ENCODE measurements at places on chromosomes 6 and 20. TPM values are rescaled to one million over a fixed set of nuclear protein-coding genes. Genes with fewer than 3 reads are reported as not detected.

The PRDM13 gene
- polyA plus RNA-seq = not detected

The NCOA6 gene
- 26.5 TPM for polyA plus RNA-seq

The C20orf204 gene
- 0.36 TPM for polyA plus RNA-seq

The TMEM14C gene
- 174 TPM for polyA plus RNA-seq

The TRIM26 gene
- polyA plus RNA-seq = 19.6 TPM

The ECT2L gene
- polyA plus RNA-seq = 0.23 TPM

The RNF39 gene
- polyA plus RNA-seq = not detected

The DXO gene
- 16.9 TPM for polyA plus RNA-seq

The WFDC10B gene
- polyA plus RNA-seq = not detected

DNA sequence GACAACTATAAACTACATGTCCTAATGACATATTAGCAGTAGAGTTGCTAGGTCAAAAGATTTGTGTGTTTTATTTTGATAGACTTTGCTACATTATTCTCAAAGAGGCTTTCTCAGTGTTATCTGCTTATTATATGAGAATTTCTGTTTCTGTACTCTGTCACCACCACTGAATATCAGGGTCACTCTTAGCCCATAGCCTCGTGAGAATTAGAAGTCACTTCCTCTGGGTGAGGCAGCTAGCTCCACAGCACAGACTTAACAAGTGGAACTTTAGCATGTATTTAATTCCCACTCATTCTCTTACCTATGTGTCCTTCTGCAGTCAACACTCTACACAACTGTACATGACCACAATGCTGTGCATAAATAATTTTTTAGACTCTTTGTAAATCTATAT is 6.7 kb downstream of the PHACTR2 start:
- no peak for DNase-seq

- no peak for DNase-seq
Observed at GRCh38 chr6:33050014-33050810, 23.2 kb downstream of the HLA-DPA1 start.

GRCh38 chr6:18392346-18392877 is 5.3 kb downstream of the RNF144B start:
- no peak for DNase-seq

DNA sequence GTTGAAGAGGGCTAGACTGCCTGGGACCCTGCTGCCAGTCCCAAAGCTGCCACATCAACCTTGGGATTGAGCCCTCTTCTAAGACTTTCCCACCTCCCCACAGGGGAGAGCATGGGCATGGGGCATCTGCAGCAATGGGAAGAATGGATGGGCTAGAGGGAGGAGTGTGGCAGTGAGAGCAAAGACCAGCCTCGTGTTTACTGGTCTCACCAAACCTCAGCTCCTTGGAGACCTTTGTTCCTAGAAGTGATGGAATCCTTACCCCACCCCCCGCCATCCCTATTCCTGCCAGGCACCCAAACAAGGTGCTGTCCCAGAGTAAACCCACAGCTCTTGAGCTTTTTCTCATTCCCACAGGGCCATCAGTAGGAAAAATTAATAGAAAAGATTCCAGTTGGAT is 20.0 kb upstream of the ARMC12 start:
- DNase-seq = no peak

DNA sequence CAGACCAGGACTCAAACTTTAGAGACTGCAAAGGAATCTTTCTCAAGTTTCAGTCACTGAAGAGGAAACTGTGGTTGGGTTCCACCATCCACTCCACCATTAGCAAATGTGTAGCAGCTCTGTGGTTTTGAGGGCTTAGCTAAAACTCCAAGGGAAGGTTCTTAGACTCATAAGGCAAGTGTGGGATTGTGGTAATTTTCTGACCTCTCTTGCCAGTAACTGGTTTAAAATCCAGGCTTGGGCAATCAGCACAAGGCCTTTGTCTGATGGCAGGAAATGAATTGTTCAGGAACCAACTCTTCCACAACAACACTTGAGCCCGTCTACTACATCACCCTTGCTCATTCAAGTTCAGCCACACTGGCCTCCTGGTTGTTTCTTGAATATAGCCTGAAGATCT is 68.6 kb upstream of the FBXL4 start:
- DNase-seq = no peak

DNA sequence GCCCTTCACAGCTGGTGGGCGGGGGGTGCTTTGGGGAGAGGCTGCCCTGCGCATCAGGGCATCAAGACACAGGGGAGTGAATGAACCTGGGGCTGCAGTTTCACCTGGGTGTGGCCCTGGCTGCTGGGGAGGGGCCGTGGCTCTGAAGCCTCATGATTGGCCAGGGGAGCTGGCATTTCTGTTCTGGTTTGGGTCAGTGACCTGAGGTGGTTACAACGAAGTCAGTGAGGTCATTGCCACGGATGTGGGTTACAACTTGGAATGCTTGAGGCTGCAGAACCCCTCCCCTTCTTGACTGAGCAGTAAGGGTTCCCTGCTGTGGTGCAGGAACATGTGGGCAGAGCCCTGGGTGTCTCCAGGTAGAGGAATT is 3.0 kb downstream of the TCEA2 start:
- DNase-seq = no peak

DNA sequence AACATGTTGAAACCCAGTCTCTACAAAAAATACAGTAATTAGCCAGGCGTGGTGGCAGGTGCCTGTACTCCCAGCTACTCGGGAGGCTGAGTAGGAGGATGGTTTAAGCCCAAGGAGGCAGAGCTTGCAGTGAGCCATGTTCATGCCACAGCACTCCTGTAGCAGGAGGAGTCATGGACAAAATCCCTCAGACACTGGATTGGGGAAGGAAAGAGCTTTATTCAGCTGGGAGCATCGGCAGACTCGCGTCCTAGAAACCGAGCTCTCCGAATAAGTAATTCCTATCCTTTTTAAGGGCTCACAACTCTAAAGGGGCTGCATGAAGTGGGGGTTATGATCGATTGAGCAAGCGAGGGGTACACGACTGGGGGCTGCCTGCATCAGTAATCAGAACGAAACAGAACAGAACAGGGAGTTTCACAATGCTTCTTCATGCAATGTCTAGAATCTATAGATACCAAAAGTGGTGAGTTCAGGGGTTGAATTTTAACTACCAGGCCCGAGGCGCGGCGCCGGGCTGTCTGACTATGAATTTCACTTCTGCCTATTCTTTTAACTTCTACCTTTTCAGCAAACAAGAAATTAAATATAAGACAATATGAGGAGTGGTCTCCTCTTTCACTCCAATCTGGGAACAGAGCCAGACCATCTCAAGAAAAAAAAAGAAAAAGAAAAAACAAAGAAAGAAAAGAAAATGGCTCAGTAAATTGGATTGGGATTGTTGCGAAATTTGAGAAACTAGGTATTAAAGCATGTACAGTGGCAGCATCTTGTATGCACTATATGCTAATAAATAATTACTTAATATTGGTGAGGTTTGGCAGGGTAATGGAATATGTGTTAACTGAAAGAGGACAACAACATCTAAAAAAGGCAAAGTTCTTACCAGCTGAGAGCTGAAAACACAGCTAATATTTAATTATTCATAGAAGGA is 23.6 kb downstream of the HMGN4 start:
- DNase-seq = no peak

GRCh38 chr20:25011831-25012241 is 19.3 kb upstream of the APMAP start:
- DNase-seq = no peak

- no peak for DNase-seq
Observed at GRCh38 chr20:11766961-11767360, 150.7 kb upstream of the BTBD3 start.

DNA sequence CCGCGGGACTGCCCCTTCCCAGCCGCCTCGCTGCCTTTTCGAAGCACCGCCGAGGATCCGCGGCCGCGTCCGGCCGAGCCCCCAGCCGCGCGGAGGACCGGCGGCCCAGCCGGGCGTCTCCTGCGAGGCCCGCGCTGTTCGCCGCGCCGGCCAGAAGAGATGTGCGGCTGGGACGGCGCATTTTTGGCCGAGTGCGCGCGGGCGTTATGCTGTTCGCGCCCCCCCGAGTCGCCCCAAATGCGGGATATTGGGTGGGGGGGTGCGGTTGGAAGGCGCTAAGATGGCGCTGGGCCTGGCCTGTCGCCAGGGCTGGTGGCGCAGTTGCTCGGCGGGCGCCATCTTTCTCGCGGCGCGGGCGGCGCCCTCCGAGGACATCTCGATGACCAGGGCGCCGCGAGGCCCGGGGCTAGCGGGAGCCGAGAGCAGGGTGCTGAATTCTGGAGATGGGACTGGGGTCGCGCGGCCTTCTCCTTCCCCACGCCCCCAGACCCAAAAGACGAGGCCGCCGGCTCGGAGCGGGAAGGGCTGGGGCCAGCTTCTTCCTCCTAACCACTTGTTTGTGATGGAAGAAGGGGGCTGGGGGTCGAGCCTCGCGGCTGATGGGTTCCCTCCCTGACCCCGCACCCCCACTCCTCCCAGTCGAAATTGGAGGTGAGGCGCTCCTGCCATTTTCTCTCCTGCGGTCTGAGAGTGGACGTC is 1.5 kb downstream of the BICRAL start:
- peak; percentile 82 for DNase-seq

- DNase-seq = peak; percentile 85
Observed at GRCh38 chr20:45405571-45406259, 2.4 kb upstream of the DBNDD2 start.

- no peak for DNase-seq
Observed at GRCh38 chr6:63807056-63807455, 171.5 kb downstream of the PHF3 start.

DNA sequence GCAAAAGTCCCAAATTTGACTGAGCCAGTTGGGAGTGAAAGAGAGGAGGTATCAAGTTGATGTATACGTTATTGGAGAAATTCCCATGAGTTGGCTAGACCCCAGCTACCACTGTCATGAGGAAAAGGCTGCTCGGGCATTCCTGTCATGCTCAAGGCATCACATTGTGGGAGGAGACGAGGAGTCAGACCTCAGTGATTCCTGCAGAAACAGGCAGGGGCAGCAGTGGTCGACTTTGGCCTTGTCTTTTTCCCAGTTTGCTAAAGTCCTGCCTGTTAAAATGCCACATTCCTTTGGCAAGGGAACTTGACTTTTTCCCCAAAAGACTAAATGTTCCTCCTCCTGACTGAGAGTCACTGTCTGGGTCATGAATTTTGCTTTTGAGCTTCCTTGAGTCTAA is 295.5 kb upstream of the HS3ST5 start:
- DNase-seq = no peak

DNA sequence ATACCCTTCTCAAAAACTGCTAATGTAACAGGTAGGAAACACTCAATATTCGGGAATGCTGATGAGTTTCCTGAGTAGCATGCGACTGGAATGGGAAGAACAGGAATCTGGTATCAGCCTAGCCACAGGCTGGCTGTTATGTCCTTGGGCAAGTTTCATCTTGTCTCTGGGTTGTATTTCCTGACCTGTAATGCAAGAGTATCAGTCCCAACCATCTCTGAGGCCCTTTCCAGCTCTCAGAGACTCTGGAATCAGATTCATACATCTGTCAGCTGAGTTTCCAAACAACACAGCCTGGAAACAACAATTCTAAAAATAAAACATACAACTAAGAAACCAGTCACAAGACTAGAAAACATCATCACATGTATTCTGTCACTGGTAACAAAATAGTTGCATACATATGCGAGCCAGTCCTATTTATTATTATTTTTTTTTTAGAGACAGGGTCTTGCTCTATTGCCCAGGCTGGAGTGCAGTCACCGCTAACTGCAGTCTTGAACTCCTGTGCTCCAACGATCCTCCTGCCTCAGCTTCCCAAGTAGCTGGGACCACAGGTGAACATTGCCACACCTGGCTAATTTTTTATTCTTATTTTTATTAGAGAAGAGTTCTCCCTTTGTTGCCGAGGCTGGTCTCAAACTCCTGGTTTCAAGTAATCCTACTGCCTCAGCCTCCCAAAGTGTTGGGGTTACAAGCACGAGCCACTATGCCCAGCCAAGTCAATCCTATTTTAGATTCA is 16.7 kb upstream of the TFAP2A start:
- no peak for DNase-seq

- DNase-seq = no peak
Observed at GRCh38 chr6:31495580-31495979, 2.4 kb upstream of the MICB start.

- DNase-seq = peak; percentile 36
Observed at GRCh38 chr6:136014454-136015437, 163.2 kb downstream of the PDE7B start.

GRCh38 chr6:111921103-111921502 is 47.9 kb upstream of the FYN start:
- DNase-seq = no peak

DNA sequence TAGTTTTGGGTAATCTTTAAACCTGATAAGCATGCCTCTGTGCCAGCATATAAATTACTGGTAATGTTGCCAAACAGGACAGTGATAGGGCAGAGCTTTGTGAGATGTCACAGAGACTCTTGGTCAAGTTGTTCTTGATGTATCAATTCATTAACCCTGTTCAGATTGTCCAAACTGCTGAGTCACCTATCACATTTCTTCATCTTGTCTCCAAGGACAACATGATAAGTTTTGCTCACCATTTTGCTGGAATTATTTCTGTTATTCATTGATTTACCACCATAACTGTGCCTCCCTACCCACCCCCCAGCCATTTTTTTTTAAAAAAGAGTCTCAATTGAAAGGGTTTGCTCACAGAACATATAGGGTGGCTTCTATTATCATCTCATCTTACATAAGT is 19.5 kb upstream of the GMNN start:
- DNase-seq = no peak

DNA sequence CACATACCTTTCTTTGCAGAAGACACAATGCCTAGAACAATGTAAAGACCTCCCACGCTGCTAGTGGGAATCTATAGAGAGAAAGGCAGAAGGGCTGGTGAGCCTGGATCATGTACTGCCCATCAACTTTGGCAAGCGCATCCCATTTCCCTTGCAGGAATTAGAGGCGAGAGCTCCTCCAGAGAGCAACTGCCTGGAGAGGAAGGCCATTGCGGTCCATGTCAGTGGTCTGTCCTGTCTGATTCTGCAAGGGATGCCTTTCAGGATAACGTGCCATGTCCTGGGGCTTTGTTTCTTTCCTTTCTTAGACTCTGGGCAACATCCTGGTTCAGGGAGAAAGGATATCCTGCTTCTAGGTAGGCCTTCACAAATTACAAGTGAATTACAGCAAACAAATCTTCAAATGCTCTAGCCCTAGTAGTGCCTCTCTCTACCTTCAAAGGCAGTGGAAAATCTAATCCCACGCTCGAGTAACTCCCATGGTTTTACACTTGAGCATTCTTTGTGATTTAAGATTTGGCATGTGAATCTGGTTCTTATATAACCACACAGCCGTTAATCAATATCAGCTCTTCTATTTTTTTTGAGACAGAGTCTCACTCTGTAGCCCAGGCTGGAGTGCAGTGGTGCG is 38.5 kb downstream of the GCNT2 start:
- no peak for DNase-seq

GRCh38 chr20:38393259-38393658 is 41.9 kb downstream of the SNHG17 start:
- no peak for DNase-seq

- DNase-seq = no peak
Observed at GRCh38 chr6:97939440-97940168, 656.6 kb upstream of the MMS22L start.

GRCh38 chr6:10408457-10408856 is 6.4 kb downstream of the TFAP2A start:
- no peak for DNase-seq

- DNase-seq = no peak
Observed at GRCh38 chr6:141677598-141678211, 455.0 kb upstream of the GJE1 start.
